ENCODE measurements at places on chromosomes 7 and 10.

- DNase-seq: no peak
Observed at GRCh38 chr7:16589881-16590280, 55.7 kb downstream of the ANKMY2 start.

DNA sequence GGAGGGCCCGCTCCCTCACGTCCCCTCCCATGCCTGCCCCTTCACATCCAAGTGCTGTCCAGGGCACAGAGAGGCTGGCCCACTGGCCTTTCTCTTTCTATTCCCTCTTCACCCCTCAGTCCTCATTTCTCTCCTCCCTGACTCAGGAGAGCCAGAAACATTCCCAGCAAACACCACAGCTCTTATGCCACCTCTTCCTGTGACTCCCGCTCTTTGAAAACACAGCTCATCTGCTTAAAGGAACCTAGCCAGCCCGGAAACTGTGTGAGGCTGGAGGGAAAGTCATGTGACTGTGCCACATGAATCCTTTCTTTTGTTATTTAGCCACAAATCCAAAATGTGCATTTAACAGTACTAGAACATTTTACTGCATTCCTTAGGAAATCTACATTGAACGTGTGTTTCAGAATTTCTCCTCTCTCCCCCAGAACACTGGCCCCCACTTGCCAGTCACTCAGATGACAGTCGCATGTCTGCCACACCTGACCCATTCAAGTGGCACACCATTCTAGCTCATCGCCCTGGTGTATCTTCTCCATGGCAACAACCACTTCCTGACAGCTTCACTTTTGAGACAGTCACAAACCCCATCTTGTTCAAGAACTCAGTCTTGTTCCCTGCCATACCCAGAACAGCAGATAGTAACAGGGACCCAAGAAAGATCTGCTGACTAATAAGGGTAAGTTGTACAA lies 42.8 kb downstream of the GRB10 start:
- DNase-seq: no peak

DNA sequence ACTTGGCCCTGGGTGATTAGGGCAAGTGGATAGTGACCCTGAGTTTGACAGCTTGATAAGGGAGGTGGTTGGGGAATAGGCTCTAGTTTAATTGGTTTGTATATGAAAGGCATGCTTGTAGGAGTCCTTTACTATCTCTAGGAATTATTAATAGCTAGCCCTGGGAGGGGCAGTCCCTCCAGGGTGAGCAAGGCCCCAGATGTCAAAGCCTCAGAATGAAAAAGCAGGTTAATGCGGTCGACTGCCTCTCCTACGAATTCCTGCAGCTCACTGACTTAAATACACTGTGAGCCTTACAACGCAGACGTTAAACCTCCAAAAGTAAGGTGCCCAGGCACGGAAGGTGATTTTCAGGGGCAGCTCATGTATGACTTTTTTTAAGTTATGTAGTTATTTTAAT lies 5.2 kb upstream of the BTBD16 start:
- DNase-seq: no peak

- no peak for DNase-seq
Observed at GRCh38 chr10:722281-723060, 33.0 kb upstream of the DIP2C start.

- DNase-seq: no peak
Observed at GRCh38 chr7:22677680-22678079, 49.3 kb upstream of the IL6 start.

- no peak for DNase-seq
Observed at GRCh38 chr7:134679006-134679405, 32.4 kb downstream of the BPGM start.

GRCh38 chr10:23864631-23865147 lies 344.2 kb upstream of the KIAA1217 start:
- no peak for DNase-seq

- DNase-seq: no peak
Observed at GRCh38 chr10:122208571-122209430, 62.3 kb upstream of the BTBD16 start.

- no peak for DNase-seq
Observed at GRCh38 chr7:39095875-39096619, 118.3 kb downstream of the POU6F2 start.

DNA sequence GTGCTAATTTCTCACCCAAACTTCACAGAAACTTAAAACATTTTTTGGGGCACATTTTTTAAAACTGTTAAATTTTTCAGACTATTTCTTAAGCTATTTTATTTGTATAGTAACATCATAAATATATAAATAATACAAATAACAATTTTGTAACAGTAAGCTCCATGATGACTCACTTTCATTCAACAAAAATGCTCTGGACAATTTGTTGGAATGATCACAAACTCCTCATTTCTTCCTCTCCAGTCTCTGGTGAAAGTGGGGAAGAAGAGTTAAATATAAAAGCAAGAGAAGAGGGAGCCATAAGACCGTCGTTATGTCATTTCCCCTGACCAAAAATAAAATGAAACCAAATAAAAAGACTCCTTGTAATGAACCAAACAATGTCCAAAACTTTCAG lies 162.4 kb downstream of the AGMO start:
- DNase-seq: no peak

DNA sequence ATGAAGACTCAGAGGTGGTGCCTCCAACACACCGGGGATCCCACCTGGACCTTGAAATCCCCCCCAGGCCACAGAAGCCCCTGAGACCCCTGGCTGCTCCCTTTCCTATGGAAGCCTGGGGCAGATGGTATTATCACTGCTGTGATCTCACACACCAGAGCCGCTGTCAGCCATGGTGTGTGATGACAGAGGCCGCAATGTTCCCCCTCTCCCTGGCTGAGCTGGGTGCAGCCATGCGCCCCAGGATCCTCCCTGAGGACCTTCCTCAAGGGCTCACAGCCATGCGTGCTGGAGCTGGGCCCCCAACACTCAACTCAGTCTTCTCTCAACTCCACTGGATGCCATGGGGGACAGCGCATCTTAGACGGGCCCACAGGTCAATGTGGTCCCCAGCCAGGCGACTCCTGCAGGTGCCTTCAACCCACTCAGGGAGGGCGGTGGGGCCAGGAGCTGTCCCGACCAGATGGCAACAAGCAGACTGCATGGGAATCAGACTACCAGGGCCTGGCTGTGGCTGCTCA lies 44.9 kb downstream of the VIPR2 start:
- DNase-seq: no peak

GRCh38 chr10:5092848-5093790 lies 1.1 kb upstream of the AKR1C3 start:
- no peak for DNase-seq

DNA sequence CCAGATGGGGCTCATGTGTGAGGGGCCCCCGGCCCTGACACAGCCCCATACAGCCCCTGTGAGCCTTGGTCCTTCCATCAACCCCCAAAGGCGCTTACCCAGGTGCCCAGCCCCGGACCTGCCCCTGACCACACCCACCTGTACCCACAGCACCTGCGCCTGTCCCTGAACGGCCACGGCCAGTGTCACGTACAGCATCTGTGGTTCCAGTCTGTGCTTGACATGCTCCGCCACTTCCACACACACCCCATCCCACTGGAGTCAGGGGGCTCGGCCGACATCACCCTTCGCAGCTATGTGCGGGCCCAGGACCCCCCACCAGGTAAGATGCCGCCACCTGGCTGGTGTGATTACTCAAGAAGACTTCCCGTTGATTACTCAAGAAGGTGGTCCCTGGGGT lies 33.5 kb downstream of the SH2B2 start:
- DNase-seq: no peak

GRCh38 chr7:90655566-90655965 lies 59.4 kb downstream of the CDK14 start:
- DNase-seq: no peak

DNA sequence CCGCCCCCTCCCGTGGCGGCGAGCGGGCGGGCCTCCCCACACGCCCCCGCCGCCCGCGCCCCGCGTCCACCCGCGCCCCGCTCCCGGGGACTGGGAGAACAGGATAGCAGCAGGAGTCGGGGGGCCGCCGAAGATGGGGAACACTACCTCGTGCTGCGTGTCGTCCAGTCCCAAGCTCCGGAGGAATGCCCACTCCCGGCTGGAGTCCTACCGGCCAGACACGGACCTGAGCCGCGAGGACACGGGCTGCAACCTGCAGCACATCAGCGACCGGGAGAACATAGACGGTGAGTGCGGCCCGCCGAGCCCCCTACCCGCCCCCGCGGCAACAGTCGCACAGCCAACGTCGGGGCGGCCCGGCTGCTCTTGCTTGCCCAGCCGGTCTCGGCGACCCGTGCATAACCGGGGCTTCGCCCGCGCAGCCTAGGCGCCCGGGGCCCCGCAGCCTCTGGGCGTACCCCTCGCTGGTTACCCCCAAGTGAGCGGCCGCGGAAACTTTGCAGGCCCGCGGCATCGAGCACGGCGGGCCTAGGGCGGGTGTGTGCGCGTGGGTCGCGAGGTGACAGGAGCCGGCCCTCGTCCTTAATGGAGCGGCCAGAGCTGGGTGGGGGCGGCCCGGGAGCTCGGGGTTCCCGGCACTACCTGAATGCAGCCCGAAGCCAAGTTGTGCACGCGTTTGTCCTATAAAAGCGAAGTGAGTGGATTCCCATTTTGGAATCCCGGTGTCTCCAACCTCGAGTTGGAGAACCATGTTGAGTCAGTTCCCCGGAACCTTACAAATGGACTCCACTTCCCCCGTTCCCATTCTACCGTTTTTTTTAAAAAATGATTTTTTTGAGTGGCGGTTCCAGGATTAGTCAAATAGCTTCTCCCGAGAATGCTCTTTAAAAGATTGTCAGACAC lies 863 bp downstream of the CCNY start:
- DNase-seq: peak; percentile 70

DNA sequence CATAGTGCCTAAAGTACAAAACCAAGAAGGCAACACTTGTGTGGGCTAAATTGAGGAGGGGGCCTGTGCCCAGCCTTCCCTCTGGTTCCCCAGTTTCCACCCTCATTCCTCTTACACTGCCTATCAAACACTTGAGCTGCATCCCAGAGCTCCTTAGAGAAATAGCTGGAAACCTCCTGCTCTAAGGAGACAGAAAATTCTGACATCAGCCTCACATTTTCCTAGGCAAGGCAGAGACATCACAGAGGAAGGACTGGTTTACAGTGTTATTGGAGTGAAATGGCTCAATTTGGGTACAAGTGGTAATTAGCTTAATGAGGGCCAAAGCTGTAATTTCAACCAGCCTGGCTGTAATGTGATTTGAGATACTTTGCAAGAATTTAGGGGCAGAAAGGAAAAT lies 192.3 kb upstream of the AOAH start:
- DNase-seq: no peak

DNA sequence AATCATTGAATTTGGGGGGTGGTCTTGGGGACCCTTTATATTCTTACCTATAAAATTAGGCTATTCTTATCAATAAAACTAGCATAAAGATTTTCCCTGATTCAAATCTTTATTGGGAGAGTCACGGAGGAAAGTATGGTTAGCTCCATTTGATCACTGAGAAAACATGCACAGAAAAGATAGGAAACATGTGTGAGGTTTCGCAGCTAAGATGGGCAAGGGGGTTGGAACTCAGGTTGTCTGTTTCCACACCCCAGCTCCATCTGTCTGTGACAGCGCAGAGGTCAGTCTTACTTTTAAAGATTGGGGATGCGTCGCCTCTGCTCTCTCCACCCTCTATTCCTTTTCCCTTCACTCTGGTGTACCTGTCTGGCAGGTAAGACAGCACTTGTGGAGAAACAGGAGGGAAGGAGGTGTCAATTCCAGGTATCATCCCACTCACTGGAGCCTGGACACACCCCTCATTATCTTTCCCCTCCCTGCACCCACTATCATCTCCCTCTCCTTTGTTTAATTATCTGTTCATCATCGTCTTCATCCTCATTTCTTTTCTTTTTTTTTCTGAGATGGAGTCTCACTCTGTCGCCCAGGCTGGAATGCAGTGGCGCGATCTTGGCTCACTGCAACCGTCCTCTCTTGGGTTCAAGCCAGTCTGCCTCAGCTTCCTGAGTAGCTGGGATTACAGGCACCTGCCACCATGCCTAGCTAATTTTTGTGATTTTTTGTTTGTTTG lies 2.4 kb upstream of the DENND10 start:
- DNase-seq: no peak

- DNase-seq: peak; percentile 73
Observed at GRCh38 chr7:141012044-141012685, 2.6 kb downstream of the MRPS33 start.

GRCh38 chr10:130963786-130964522 lies 347.6 kb downstream of the TCERG1L start:
- no peak for DNase-seq

DNA sequence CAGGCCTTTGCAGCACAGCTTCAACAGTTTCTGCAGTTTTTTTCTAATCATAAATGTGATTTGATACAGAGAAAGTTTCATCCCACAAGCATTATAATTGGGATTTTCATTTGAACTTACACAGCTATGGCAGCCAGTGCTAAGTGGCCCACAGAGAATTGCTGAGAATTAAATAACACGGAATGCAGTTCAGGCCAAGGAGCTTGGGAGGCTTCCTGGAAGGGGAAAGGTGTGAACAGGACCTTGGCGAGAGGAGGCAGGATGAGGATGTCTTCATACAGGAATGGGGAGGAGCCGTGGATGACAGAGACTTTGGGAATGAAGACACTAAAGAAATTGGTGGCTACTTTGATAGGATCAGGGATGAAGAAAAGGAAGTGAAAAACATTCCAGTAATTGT lies 95.3 kb downstream of the ZNF22 start:
- DNase-seq: no peak

- no peak for DNase-seq
Observed at GRCh38 chr10:42781893-42782445, 626 bp upstream of the BMS1 start.

- DNase-seq: peak; percentile 59
Observed at GRCh38 chr7:82742163-82742562, 298.6 kb upstream of the CACNA2D1 start.

DNA sequence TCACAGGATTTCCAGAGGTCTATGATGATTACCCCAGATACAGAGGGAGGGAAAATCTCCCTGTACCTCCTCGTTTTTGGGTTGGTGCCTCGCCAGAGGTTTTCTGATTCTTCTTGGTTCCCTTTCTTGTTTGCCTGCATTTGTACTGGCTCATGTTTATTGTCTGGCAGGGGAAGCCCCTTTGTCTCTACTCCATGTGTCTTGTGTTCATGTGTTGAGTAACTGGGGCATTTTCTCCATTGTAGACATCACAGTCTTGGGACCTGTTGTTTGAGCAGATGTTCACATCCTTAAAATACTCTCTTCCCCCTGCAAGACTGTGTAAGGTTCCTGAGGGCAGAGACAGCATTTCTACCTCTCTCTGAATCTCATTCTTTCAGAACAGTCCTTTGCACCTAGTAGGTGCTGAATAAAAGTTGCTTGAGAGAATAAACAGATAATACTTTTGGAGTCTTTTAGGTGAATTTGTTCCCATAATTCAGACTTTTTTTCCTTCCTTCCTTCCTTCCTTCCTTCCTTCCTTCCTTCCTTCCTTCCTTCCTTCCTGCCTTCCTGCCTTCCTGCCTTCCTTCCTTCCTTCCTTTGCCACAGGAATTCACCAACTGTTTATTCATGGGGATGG lies 25.1 kb downstream of the CDK14 start:
- no peak for DNase-seq

DNA sequence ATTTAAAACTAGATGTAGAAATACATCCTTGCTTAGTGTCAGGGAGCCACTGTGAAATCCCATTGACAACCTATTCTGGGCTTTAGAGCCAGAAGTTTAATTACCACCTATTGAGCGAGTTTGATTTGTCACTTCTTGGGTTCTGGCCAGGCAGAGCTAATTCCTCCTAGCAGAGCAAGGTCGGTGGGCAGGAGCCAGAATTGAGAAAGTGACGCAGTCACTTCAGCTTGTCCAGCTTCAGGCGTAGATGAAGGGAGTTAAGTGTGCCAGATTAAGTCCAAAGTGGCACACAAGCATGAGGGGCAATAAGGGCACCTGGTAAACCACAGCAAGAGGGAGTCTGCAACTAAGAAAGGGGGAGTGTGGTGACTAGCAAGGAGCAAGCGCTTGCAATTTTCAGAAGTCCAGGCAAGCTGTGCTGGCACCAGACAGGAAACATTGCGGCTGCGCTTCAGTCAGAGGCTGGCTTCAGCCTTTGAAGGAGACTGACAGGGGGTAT lies 119.4 kb downstream of the ST7 start:
- DNase-seq: peak; percentile 52

Data from neural progenitor cell (in vitro differentiated cells).